ENCODE measurements at places on chromosomes 11 and 22. TPM values are rescaled to one million over a fixed set of nuclear protein-coding genes. Genes with fewer than 3 reads are reported as not detected.

The RASGRP2 gene
- not detected for total RNA-seq

DNA sequence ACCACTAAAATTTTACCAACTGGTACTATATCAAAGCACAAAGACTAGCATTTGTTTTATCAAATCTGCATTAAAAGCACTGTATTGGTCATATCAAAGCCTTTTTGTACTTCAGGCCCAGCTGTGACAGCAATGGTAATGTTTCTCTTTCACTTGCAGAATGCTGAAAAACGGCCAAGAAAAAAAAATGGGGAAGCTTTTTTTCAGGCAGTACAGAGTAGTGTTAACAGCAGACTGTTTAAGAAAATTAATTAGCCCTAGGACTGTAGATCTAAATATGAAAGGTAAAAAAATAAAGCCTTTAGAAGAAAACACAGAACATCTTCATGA, 33.3 kb downstream of the DENND5A start:
- DNase-seq = no peak

DNA sequence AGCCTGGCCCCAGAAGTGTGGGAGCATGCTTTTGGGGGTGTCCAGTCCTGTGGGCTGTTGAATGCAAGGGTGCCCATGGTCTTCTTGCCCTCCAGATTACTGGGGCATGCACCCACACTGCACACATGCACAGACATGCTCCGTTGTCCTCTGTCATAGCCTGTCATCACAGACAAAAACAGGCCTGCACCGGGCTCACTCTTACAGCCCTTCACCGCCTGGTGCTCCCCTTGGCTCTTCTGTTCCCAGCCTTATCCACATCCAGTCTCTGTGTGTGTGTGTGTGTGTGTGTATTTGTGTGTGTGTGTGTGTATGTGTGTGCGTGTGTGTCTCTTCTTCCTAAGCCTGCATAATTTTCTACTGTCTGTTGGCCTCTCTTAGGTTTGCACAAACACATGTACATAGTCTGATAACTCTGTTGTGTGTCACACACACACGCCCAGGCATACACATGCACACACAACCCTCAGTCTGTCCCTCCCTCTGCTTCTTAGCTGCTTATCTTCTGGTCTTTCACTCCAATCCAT, 23.4 kb upstream of the NECTIN1 start:
- DNase-seq = no peak

DNA sequence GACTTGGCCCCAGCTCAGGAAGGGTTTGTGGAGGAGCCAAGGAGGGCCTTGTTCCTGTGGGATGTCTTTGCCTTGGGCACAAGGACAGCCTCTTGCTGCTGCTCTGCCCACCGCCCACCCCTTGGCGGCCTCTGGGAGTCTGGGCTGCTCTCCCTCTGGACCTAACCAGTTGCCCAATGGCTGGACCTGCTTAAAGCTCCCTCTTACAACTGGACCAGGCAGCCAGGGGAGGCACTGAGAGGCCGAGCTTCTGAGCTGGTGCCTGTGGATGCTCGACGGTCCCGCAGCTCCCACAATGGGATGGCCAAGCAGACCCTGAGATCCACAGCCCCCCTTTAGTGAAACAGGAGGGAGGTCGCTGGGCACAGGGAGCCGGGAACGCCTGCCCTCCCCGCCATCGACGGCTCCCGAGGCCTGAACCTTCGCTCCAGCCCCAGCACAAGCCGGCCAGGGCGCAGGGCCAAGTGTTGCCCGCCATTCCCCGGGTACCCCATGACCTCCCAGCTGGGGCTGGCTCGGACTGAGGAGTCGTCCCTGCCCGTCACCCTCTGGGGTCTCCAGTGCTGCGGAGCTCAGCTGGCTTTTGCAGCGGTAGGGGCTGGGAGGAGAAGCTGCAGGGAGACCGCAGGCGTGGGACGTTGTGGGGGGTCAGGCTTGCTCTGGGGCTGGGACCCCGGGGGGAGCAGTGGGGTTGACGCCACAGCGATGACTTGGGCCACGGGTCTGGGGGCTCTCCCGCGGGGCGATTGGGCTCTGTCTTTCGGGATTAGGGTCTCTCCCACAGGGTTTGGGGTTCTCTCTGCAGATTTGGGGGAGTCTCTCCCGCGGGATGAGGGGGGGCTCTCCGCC, 584 bp upstream of the GAL start:
- DNase-seq = no peak

DNA sequence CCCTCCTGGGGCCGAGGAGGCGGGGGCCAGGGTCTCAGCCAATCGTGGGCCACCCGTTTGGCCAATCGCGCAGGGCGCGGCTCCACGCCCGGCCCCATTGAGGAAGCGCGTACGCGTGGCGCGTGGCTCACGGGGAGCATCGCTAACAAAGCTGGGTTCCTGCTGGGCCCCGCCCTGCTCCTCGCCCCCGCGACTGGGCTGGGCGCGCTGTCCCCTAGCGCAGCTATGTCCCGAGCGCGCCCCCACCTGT, 614 bp upstream of the ASCL2 start:
- no peak for DNase-seq

DNA sequence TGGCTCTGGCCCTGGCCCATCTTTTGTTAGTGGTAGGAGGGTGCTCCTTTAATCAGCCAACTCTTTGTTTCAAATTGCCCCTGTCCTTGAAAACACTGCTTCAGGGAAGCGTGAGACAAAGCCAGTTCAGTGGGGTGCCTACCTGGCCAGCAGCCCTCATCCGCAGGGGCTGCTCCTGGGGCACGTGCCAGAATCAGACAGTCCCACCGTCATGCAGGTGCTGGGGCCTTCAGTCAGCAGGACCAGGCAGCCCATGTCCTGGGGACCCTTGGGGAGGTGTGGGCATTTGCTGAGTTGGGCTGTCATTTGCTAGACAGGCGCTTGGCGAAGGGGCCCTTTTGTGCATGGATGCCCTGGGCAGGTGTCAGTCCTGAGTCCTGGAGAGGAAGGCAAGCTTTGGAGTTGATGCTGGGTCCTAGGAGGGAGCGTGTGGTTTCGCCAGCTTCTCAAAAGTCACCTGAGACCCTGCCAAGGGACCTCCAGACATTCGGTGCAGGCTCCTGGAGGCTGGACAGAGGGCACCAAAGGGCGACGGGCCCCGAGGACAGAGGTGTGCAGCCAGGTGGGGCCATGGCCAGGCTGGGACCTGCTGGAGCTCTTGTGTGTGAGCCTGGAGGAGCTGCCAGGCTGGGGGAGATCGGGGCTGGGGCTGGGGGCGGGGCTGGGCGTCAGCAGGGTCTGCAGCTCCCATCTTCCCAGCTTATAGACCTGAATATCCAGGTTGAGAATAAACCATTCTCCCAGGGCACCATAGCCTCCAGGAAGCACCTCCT, 15.0 kb upstream of the RTN4R start:
- no peak for DNase-seq
